ENCODE measurements at places on chromosomes 7 and 10. TPM values are rescaled to one million over a fixed set of nuclear protein-coding genes. Genes with fewer than 3 reads are reported as not detected.

DNA sequence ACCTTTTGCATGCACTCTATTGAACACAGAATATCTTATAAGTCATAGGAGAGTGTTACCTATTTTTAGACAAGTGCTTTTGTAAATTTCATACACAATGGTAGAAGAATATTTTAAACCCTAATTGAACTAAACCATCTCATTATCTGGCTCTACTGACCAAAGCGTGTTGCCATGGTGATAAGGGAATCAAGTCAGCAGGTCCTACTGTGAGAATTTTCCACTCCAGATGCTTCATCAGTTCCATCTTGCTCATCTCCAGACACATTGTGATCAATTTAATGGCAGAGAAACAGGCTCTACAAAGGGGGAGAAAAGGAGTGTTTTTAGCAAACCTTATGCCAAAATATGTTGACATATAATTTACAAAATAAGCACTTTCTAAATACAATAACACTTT is 621.9 kb upstream of the GHITM start:
- no peak for DNase-seq

GRCh38 chr7:120185940-120186682 is 86.9 kb upstream of the KCND2 start:
- DNase-seq, result no peak

GRCh38 chr10:63664341-63664885 is 143.2 kb downstream of the REEP3 start:
- DNase-seq, result no peak

DNA sequence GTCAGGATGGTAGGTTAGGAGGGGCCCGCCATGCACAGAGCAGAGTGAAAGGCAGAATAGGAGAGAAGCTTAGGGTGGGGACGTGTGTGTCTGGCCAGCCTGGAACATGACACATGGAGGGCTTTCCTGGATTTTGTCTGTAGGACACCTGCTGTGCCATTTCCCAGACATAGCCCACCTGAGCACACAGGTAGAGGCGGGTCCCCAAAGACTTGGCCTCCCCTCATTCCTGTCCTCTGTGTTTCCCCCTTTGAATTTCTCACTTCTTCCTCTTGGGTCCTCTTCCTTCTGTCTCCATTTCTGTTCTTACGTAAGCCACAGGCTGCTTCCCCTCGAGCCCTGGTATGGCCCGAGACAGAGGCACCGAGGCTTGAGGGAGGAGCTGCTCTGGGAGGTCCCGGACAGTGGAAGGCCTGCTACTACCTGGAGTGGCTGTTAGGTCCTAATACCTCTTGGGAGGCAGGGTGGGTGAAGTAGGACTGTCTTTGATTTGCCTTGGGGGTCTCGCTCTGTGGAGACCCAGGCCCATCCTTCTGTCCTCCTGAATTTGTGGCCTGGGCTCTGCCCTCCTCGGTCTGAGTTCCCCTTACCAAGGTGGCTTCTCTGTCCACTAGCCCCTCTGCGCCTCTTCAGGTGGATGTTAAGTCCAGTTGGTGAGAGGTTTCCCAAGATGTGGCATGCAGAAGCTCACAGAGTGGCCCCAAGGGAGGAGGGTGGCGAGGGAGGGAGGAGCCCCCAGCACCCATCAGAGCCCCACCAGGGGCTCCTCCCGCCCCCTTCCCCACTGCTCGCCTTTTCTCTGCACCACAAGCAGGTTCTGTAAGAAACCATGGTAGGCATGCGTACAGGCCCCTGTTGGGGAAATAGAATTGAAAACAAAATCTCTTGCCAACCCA is 5.5 kb downstream of the ZNF775 start:
- no peak for DNase-seq

- no peak for DNase-seq
Measured at GRCh38 chr7:44617225-44617890, 10.9 kb downstream of the OGDH start.

DNA sequence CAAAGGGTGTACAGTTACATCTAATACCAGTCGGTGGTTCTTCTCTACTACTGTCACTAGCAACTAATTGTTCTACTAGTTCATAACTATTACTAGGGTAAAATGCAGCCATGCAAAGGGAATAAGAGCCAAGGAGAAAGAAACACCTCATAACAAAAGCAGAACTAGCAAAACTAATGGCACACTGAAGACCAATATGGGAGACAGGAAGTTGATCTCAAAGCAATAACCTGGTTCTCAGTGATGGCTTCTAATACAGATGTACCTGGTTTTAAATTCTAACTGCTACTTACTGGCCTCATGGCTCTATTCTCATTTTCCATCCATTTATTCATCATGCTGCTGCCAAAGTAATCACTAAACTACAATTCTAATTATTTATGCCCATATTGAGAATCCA is 170.3 kb downstream of the SEMA3E start:
- DNase-seq, result no peak

DNA sequence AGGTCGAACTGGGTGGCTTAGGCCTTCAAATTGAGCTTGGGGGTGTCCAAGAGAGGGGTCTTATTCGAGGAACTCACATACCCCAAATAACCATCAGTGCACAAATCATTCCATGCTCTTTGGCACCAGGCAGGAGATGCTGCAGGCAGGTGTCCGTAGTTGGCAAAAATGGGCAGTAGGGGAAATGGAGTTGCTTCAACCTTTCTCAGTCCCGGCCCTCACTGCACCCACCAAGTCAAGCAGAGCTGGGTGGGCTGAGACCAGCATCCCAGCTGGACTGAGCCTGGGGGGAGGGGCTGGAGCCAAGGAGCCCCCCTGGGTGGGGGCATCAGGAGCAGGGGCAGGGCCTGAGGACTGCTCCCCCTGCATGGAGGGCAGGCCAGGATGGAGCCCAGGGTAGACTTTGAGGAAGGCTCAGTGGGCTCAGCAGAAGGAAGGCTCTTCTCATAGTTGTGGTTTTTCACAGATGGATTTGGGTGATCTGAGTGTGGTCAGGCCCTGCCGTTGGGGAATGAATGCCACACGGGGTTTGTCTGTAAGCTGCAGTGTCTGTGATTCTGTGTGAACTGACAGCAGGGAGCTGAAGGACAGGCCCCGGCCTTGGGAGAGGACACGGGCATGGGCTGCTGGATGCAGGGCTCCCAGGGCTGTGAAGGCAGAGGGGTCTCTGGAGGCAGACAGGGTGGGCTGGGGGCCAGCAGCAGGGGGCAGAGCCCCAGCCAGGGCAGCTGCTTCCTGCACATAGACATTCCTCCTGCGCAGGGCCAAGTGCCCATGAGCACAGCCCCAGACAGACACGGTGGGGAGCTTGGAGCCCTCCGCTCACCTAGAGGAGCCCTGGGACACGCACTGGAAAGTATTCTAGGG is 144.5 kb downstream of the ADCY1 start:
- DNase-seq, result no peak

DNA sequence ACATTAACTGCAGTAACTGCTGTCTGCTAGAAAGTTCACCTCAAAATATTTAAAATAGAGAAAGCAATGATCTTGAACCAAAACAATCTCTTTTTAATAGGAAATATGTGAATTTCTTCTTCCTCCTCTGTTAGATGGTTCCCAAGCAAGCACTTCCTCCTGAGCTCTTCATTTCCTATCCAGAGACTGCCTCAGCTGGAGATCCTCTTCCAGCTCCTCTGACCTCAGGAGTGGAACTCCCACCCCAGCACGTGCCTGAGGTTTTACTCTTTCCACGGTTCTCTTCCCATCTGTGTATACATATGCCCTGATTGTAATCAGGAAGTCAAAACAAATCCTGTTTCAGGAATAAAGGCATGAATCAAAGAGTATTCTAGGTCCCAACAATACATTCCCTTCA is 5.6 kb downstream of the DENND11 start:
- DNase-seq, result no peak

GRCh38 chr7:147438216-147438615 is 1152.3 kb upstream of the C7orf33 start:
- DNase-seq, result no peak

GRCh38 chr7:17044861-17045260 is 163.1 kb upstream of the AGR3 start:
- DNase-seq, result no peak

DNA sequence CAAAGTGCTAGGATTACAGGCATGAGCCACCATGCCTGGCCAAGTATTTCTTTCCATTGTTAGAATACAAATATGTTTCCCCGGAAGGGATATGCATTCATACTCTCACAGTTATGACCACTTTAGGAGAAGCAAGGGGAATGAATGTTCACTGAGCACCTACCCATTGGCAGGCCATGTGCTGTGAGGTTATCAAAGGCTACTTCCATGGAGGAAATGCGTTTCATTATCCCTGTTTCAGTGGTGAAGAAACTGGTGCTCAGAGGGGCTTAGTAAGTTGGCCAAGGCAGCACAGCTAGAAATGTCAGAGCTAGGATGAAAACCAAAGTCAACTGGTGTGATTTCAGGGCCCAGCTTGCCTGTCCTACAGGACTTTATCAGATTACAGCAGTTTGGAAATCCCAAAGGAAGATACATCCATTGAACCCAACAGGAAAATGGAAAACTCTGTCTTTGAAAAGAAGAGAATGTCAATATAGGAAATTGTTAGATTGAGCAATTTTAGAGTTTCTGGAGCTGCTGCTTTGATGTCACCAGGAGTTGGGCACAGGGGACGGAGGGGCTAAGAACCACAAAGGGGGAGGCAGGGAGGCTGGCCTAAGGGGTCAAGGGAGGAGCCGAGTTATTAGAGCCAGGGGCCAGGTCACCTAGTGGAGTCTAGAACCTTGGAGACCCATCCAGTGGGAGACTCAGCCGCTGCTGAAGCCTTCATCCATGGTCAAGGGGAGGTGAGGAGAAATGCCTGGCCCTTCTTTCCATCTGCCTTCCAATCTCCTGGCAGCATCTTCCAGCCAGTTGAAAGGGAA is 319.8 kb downstream of the FRMD4A start:
- no peak for DNase-seq

DNA sequence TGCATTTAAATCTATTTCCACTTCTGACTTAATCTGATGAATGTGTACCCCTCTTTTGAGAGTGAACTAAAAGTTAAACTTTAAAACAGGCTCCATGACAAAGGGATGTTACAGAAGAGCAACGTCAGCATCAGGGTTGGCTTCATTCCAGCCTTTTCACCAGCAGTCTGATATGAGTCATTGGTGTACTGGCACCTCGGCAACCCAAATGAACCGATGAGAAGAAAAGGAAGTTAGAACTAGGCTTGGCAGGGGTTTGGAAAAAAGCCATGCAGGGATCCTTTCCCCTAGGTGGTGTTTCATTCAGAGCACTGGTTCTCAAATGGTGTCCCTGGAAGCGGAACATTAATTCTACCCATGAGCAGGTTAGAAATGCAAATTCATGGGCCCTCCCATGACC is 53.6 kb downstream of the SEC61G start:
- DNase-seq, result no peak

- no peak for DNase-seq
Measured at GRCh38 chr7:48365010-48365409, 193.8 kb downstream of the ABCA13 start.

DNA sequence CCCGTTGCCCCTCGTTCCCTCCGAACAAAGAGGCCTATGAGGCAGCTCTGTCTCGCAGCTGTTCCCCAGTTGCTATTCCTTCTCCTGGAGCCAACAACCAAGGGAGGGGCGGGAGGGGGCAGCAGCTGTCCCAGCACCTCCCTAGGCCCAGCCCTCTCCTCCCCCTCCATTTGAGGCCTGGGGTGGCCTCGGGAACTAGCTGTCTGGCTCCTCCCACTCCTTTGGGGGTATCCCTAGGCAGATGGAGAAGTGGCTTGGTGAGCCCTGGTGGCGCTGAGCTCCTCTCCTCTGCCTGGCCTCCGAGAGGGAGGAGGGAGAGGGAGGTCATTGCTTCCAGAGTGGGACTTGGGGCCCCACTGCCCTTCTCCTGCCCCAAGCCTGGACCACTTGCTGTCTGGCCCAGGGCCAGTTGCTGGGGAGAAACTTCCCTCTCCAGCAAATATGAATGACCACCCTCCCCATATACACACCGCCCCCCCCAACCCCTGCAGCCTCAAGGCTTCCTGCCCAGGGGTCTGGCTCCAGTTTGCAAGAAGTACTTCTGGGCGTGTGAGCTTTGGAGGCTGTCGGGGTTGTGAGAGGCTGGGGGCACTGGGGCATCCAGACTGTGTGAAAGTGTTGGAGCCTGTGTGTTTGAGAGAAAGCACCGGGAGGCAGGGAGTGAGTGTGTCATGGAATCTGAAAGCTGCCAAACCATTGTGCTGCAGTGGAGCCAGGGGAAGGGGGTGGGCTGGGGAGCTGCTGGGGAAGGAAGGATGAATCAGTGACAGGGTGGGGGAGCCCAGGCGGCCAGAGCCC is 3.1 kb downstream of the FLNC start:
- DNase-seq, result peak; percentile 96

- no peak for DNase-seq
Measured at GRCh38 chr7:137771679-137772078, 75.1 kb downstream of the DGKI start.

DNA sequence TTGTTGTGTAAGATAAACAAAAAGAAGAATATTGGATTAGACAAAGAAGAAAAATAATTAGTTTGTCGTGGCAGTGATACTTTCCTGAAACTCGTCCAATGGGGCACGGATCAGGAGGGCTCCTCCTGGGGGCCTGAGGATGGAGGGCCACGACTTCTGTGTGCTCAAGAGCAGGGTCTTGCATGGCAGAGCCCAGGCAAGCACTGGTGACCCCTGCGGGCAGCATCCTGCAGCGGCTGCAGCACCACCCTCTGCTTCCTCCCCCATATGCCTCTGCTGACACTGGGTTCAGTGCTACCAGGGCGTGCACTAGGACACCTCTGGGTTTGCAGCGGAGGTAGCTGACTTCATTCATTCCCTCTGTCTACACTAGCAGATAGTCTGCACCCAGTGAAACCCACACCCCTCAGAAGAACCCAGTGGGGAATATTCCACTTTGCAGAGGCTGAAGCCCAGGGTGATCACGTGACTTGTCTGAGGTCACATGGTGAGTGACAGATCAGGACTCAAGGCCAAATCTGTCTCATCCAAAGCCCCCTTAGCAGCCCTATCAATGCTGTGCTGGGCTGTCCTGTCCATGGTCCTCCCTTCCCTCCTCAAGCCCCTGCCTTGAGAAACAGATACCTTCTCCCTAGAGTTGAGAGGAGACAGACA is 375.5 kb downstream of the TCERG1L start:
- DNase-seq, result no peak

- DNase-seq, result no peak
Measured at GRCh38 chr10:46329690-46330016, 42.9 kb downstream of the ANTXRL start.

DNA sequence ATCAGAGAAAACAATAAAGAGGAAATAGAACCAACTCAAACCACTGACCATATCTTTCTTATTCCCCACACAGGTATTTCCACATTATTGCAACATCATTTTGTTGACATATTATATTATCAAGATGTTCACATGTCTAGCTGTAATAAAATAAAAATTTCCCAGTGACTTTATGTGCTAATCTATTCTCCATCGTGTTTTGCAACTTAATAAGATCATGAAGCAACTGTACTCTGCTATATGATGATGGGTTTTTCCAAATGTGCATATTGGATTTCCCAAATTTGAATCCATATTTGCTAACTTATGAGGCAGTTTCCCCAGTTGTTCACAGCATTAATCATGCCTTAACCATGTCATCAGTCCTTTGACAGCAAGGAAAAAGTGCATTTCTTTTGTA is 127.8 kb downstream of the ITGB8 start:
- DNase-seq, result no peak

PILRA gene
- polyA plus RNA-seq, result 2.4 TPM

NANOS1 gene
- 8.7 TPM for polyA plus RNA-seq

PDZD7 gene
- not detected for polyA plus RNA-seq

SFRP5 gene
- polyA plus RNA-seq, result 1.1 TPM

TIMM23B gene
- polyA plus RNA-seq, result 14.4 TPM

LRRC27 gene
- 6.7 TPM for polyA plus RNA-seq

MBL2 gene
- not detected for polyA plus RNA-seq

PLEKHS1 gene
- polyA plus RNA-seq, result 0.44 TPM

CEP41 gene
- polyA plus RNA-seq, result 21.5 TPM

NPC1L1 gene
- polyA plus RNA-seq, result 0.08 TPM

All from muscle of arm (tissue), 14 donors.